ENCODE measurements at places on chromosomes 12 and 14. TPM values are rescaled to one million over a fixed set of nuclear protein-coding genes. Genes with fewer than 3 reads are reported as not detected.

Gene ACTN1
- total RNA-seq, result 195 TPM

Gene KRT4
- 34.5 TPM for total RNA-seq

Gene STYK1
- total RNA-seq, result 21.9 TPM

Gene TFCP2
- total RNA-seq, result 21.0 TPM

Gene BCL11B
- 2.2 TPM for total RNA-seq
